ENCODE measurements at places on chromosomes 3 and 15.

DNA sequence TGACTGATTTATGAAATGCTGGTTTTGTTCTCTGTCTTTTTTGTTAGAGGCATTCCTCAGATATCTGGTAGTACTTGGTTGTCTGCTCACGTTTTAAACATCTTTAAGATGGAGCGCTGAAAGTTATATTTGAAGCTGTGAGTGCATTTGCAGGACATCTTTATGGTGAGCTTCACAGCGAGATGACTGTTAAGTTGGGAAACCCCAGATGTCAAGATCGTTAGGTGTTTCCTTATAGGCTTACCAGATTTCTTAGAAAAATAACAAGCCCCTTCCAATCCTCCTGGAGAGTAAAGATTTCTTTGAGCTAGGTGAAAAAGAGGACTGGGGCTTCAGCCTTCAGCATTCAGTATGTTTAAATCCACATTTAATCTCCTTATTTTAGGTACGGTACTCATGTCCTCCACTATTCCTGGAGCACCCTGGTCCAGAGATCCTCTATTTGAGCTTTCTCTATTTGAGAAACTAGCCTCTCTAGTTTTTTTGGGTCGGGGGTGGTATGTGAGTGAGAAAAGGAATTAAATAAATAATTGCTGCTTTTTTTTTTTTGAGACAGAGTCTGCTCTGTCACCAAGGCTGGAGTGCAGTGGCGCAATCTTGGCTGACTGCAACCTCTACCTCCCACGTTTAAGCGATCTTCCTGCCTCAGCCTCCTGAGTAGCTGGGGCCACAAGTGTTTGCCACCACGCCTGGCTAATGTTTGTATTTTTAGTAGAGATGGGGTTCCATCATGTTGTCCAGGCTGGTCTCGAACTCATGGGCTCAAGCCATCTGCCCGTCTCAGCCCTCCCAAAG lies 72.3 kb downstream of the ZNF609 start:
- DNase-seq = no peak

- peak; percentile 88 for DNase-seq
Observed at GRCh38 chr15:35657679-35658311, 111.8 kb upstream of the DPH6 start.

DNA sequence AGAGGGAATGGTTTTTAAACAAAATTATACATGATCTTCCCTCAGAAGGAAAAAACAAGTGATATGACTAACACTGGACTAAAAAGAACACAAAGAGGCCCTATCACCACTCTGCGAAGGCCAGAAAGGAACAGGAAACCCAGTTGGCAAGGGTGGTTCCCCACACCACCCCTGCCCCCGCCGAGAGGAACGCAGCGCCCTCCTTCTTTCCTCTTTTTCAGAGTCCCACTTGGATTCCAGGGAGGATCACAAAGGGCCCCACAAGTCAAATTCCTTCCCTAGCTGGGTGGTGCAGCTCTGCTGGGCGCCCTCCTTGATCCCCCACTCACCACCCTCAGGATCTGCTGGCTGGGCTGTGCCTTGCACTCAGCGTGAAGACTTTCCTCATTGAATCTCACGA lies 29.8 kb downstream of the PLA1A start:
- no peak for DNase-seq

DNA sequence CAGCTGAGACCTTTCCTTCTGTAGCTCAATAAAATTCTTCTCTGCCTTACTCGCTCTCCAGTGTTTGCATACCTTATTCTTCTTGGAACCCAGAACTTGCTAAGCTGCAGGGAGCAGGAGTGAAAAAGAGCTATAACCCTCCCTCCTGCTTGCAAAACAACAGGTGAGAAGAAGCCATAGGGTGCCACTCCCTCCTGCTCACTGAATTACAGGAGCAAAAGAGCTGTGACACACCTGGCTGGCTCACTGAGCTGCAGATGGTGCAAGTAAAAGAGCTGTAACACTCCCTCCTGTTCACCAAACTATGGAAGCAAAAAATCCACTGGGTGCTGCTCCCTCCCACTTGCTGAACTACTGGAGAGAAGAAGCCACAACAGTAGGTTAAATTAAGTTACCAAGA lies 44.2 kb upstream of the C2CD4B start:
- DNase-seq = no peak

- no peak for DNase-seq
Observed at GRCh38 chr3:57164217-57164656, 916 bp downstream of the IL17RD start.

DNA sequence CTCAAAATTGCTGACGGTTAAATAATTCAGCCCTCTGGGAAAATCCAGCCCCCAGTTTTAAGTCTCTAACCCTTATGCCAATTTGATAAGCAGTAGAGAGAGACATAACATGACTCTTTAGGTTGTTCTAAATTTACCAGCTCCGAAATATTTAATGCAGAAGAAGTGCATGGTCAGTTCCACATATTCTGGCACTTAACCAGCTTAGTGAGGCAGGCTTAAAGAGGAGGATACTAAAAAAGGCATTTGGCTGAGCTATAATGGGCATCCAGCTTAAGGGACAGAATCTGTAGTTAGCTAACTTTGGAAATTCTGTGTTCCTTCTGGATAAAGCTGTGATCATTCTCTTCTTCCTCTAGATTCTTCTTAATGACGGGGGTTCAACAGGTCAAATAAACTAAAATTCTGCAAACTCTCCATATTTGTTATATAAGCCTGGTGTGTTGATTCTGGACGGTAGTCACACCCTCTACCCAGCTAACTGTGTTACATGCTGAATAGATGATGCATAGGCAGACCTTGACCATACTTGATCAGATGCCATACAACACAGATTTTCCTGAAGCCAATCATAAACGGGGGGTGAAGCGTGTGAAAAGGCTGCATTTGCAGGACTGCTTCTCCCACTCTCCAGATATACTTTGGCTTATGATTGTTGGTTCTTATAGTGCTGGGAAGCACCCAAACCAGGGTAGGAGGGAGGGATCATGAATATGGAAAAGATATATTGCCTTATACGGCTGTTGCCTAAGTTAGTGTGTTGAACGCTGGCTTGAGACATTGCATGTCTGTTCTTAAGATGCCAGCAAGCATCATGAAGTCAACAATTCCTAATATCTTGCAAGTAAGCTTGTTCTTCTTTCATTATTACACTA lies 118.4 kb downstream of the FGF12 start:
- no peak for DNase-seq

DNA sequence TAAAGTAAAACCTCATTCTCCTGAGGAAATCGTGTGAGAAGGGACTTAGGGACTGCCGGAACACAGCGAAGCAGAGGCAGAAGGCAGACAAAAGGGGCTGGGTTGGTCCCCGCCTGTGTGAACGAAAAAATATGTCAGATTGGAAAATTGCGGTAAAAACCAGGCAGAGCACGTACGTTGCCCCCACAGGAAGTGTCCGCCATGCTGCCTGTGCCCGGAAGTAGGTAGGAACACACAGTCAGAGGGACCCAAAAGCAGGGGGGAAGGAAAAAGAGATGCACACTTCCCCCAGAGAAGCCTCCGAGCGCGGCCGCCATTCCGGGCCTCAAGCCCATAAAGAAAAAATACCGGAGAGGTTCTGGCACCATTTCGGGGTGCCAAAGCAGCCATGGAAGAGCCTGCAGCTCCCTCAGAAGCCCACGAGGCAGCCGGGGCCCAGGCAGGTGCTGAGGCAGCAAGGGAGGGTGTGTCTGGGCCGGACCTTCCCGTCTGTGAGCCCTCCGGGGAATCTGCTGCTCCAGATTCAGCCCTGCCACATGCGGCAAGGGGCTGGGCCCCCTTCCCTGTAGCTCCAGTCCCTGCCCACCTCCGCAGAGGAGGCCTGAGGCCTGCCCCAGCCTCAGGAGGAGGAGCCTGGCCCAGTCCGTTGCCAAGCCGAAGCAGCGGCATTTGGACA lies at the start of gene MKRN3:
Gene MKRN3 (plus strand): TSS at position 280 of the 676 bp plus-strand sequence. CDS start 109 bp downstream, at position 389.
- peak; percentile 88 for DNase-seq

GRCh38 chr15:66622591-66623022 lies 56.8 kb upstream of the LCTL start:
- DNase-seq = no peak

- DNase-seq = no peak
Observed at GRCh38 chr3:38545983-38546382, 49.8 kb downstream of the EXOG start.

DNA sequence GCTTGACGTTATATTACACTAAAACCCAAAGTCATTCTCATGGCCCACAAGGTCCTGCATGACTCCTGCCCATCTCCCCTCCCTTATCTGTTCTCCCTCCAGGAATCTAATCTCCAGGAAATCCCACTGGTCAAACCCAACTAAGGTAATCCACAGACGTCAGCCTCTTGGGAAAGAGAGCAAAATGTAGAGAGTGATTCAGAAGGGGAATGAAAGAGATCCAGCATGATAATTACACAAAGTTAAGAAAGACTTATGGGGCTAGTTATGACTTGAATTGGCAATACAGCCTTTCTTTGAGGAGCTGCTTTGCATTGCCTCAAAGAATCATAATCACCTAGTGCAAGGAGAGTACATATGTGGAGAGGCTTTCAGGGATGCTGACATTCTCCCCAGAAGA lies 137.8 kb upstream of the MYRIP start:
- no peak for DNase-seq

- no peak for DNase-seq
Observed at GRCh38 chr3:46350262-46350565, 3.7 kb upstream of the CCR2 start.

DNA sequence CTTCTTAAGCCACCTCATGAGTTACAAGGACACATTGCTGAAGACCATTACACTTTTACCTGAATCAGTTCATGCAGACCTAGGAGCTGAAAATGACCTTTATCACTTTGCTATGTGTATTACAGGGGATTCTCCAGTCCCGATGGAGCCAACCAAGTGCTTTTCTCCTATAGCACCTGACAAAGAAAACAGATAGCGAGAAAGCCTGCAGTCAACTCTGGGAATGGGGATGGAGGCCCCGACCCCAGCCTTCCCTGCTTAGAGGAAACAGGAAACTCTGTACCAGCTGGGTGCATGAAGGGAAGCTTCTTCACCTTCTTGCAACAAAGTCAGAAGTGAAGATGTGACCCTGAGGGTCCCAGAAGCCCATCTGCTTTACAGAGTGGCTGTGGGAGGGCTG lies 168.3 kb upstream of the SEMA6D start:
- DNase-seq = no peak
